EH (cell line): ENCODE measurements at places on chromosomes 2 and 18.

- DNase-seq: peak; percentile 77
Measured at GRCh38 chr2:71276311-71277146, 49.6 kb upstream of the PAIP2B start.

- DNase-seq: no peak
Measured at GRCh38 chr2:97819754-97820153, 106.4 kb downstream of the ZAP70 start.

- DNase-seq: peak; percentile 79
Measured at GRCh38 chr2:86223140-86223926, 24.1 kb downstream of the MRPL35 start.

- no peak for DNase-seq
Measured at GRCh38 chr2:15751477-15751876, 159.8 kb downstream of the DDX1 start.

- peak; percentile 71 for DNase-seq
Measured at GRCh38 chr18:55515941-55516710, 71.9 kb downstream of the TCF4 start.

- peak; percentile 88 for DNase-seq
Measured at GRCh38 chr2:222736301-222736700, 64.8 kb downstream of the MOGAT1 start.

GRCh38 chr2:125240870-125241269 lies 1215.8 kb downstream of the CNTNAP5 start:
- no peak for DNase-seq

- DNase-seq: peak; percentile 82
Measured at GRCh38 chr18:48990481-48991318, 39.9 kb upstream of the SMAD7 start.

- DNase-seq: no peak
Measured at GRCh38 chr2:215831296-215831913, 181.9 kb downstream of the MREG start.

GRCh38 chr2:174083843-174084458 lies 118.8 kb upstream of the SP3 start:
- DNase-seq: no peak

DNA sequence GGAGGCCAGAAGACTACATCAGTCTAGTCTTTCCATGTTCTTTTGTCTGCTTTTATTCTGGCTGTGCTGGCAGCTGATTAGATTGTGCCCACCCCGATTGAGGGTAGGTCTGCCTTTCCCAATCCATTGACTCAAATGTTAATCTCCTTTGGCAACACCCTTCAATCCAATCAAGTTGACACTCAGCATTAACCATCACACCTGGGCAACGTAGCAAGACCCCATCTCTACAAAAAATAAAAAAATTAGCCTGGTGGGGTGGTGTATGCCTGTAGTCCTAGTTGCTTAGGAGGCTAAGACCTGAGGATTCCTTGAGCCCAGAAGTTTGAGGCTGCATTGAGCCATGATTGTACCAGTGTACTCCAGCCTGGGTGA lies 33.5 kb downstream of the EML4 start:
- DNase-seq: no peak

DNA sequence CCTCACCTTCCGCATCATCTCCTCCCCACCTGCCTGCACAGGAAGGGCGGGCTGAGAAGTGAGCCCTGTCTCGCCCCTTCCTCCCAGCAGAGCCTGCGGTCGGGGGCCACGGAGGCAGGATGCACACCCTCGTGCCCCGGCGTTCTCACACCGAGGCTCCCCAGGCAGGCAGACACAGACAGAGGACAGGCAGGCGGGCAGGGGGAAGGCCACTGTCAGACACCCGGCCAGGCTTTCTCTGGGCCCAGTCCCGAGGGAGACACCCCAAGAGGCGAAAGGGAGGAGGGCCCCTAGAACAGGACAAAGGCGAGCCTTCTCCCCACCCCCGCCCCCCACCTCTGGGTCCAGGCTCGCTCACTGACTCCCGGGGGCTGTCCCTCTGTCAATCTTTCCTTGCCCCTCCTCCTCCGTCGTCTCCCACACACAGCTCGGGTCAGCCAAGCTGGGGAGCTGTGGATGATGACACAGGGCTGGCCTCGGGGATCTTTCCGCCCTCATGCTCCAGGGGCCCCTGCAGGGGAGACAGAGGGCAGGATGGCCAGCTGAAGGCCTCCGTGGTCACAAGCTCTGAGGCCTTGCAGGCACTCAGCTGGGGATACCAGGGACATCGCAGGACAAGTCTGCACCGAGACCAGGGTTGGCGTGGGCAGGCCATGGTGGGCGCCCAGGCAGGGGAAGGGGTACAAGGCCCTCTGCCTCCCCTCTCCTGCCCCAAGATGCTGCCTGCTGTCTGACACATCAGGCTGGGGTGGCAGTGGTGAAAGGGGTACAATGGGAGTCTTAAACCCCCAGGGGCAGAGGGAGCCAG lies 24.9 kb downstream of the BIN1 start:
- DNase-seq: no peak

GRCh38 chr18:67359873-67360838 lies 156.4 kb downstream of the DSEL start:
- peak; percentile 93 for DNase-seq

- DNase-seq: no peak
Measured at GRCh38 chr2:26162963-26163362, 9.9 kb upstream of the GAREM2 start.

DNA sequence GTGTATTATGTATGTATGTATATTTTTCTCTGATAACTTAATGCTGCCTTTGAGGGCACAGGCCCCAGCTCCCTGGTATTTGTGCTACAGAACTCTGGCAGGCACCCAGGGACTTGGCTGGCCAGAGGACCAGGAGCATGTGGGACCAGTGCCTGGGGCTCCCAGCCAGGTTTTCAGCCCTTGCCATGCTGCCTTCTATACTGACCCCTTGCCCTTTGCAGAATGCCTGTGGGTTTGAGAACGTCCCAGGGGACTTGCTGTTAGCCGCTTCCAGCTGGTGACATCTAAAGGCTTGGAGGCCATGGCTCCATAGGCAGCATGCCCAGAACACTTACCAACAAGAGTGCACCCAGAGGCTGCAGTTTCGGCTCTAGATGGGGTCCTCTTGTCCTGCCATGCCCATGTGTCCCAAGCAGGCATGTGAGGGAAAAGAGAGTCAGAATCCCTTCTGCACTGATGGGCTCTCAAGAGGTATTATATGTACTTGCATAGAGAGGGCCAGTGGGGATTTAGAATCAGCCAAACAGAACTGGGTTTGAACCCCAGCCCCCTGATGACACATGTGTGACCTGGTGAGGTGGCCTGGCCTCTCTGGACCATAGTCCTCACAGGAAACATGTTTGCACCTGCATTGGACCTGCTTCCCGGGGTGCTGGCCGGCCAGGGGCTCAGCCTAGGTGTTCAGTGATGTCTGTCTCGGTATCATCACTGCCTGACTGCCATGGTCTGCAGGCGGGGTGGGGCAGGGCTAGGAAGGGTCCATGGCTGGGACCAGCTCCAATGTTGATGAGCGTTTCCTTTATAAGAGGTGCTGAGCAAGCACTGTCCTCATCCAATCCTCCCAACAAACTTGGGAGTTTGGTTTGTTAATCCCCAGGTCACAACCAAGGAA lies 119.2 kb upstream of the FHL2 start:
- DNase-seq: peak; percentile 65

GRCh38 chr2:625415-626333 lies 51.5 kb downstream of the TMEM18 start:
- DNase-seq: no peak

GRCh38 chr2:228493852-228494251 lies 312.4 kb upstream of the SPHKAP start:
- no peak for DNase-seq

DNA sequence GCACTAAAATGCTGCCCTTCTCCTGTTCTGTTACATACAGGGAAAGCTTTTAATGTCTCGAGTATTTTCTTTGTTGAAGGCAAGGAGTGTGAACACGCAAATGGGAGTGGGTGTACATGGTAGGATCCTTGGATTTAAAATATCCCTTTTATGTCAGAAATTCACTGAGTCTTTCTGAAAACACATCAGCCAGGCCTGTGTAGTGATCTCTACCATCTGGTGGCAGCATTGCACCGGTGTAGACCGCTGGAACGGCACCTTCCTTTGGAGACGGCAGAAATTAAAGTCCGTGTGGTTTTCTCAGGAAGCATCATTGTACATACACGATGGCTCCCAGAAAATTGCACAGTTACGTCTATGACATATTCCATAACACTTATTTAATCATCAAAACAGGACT lies 515.8 kb downstream of the GALR1 start:
- no peak for DNase-seq
